ENCODE measurements at places on chromosomes 12 and 14.

GRCh38 chr12:69739287-69740191 lies 879 bp downstream of the RAB3IP start:
- peak; percentile 21 for DNase-seq

GRCh38 chr14:77641534-77642341 lies 25.3 kb upstream of the SPTLC2 start:
- peak; percentile 39 for DNase-seq

GRCh38 chr12:24603371-24603770 lies 345.5 kb downstream of the BCAT1 start:
- no peak for DNase-seq

DNA sequence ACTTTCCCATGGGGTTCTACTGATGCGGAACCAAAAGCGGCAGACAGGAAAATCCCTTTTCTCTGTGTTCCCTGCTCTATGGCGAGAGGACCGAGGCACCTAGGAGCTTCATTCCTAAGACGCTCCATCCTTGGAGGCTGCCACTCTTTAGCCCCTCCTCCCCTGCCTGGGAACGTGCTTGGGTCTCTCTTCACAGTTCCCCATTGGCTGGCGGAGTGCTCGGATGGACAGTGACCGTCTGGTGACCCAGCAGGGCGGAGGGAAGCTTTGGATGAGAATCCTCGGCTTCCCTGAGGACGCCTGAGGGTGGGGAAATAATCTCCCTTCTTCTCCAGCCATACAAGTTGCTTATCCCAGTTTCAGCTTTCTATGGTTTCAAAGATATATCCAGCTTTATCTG lies 37.3 kb downstream of the KCNA5 start:
- no peak for DNase-seq

GRCh38 chr12:84412226-84412625 lies 500.4 kb downstream of the SLC6A15 start:
- DNase-seq: no peak

GRCh38 chr12:91230841-91231240 lies 48.2 kb upstream of the DCN start:
- DNase-seq: no peak

- no peak for DNase-seq
Measured at GRCh38 chr12:97005646-97006045, 98.6 kb downstream of the NEDD1 start.

DNA sequence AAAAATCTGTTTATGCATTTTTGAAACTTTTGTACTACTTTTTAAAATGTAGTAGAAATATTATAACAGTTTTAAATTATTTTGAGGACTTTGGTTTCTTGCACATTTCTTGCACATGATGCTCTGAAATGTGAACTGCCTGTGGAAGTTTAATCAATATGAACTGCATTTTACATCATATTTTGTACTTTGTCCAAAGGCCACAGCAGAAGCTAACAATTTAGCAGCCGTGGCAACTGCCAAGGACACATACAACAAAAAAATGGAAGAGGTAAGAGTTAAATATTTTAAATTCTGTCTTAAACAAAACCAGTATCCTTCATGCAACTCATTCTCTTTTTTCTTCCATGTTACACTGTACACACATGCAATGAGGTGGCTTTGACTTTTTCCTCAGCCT lies 45.1 kb downstream of the SAV1 start:
- DNase-seq: no peak

DNA sequence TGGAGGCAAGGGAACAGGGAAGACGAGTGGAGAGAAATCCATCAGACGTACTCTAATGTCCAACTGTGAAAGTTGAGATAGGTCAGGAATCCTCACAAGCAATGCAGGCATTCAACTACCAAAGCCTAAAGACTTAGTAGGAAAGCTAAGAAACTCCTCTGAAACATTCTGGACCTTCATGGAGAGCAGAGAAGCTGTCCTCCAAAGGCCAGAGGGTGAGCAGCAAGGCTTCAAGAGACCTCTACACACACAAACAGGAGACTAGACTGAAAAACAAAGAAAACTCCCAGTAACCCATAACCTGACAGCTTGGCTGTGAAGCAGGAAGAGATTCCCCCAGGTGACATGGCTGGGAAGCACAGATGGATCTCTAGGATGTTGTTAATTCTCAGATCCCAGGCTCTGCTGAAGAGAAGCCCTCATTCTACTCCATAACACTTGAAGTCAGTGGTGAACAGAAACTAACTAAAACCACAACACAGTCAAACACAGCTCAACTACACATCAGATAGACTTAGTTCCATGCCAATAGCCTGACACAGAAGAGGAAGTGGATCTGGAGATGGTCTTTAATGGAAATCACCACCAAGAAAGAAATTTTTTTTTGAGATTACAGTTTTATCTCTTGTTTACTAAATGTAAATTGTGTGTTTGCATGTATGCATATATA lies 23.2 kb upstream of the LYZ start:
- DNase-seq: no peak

DNA sequence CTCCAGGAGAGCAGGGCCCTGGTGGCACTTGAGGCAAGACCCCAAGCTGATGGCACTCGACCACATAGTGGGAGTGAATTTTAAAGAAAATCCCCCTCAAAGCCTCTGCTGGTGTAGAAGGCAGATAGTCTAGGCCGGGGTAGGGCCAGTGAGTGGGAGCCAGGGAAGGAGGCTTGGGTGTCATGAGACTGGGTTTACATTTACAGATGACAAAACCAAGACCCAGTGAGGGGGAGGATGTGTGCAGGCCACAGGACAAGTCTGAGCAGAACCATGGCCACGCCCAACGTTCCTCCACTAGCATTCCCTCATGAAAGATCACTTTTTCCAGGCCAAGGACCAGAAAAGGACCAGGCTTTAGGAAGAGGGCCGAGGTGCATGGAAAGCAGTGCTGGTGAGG lies 42.0 kb downstream of the EVL start:
- DNase-seq: no peak

DNA sequence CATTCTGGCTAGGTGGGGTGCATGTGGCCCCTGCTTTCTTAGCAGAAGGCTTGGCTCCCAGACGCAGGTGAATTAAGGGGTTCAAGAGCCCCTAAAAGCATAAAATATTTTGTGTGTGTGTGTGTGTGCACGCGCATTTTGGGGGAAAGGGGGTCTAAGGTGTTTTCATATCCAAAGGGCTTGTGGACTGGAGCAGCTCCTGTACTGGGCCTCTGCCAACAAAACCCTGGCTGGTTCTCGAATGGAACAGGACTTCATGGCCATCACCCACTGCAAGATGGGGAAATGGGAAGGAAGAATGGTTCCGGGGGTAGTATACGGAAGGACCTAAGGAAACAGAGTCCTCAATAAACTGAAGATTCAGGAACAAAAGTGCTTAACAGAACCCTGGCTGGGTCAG lies 3.9 kb upstream of the ATN1 start:
- DNase-seq: no peak

- no peak for DNase-seq
Measured at GRCh38 chr12:116148844-116149243, 128.6 kb downstream of the MED13L start.

- no peak for DNase-seq
Measured at GRCh38 chr12:542395-543113, 82.8 kb downstream of the B4GALNT3 start.

DNA sequence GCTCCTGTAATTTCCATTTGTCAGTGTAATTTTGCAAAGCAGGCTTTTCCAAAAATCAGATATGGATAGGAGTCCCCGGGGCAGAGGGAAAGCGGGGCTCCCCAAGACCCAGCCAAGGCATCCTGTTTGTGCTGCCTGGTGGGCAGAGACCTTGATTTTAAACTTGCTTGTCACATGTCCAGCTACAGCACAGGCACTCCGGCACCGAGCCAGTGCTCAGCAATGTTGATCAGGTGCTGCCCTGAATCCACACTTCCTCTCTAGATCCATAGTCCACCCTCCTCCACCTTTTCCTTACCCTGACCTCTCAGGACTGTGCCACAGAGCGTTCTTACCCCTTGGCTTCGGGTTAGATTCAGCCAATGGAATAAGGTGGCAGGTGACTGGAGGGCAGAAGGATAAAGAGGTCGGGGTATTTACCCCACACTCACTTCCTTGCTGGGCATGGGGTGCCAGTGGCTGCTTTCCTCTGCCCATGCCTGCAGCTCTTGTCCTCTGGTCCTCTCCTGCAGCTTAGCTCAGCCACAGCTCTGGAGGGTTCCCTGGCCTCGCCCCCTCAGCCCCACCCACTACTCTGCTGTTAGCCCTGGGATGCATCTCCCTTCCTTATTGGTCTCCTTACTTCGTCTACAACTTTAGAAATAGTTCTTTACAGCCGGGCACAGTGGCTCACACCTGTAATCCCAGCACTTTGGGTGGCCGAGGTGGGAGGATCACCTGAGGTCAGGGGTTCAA lies 80.1 kb downstream of the IRF2BPL start:
- DNase-seq: no peak

- no peak for DNase-seq
Measured at GRCh38 chr14:98298481-98299244, 973.3 kb downstream of the BCL11B start.

DNA sequence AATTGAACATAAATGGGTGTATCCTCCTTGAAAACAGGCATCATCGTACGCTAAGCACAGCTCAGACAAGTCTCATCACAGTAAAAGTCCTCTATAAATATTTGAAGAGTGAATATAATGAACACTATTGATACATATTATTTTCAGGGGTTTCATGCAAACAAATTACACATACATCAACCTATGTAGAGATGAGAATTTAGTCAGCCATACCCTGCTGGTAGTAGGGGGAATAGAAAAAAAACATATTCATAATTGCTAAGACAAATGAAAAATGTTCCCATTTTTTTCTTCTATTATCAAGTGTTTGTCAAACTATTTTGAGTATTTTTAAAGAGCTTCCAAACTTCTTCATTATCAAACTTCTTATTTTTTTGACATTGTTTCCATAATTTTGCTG lies 205.6 kb upstream of the SOX5 start:
- no peak for DNase-seq

DNA sequence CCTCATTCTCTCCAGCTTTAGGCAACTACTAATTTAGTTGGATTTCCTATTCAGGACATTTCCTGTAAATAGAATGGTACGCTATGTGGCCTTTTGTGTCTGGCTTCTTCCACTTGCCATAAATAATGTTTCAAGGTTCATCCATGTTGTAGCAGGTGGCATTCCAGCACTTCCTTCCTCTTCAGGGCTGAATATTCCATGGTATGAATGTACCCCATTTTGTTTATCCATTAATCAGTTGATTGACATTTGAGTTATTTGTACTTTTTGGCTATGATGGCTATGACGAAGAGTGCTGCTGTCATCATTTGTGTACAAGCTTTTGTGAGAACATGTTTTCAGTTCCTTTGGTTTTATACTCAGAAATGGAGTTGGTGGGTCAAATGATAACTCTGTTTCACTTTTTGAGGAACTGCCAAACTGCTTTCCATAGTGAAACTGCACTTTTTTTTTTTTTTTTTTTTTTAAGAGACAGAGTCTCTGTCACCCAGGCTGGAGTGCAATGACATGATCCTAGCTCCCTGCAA lies 6.5 kb upstream of the CDK2AP1 start:
- DNase-seq: no peak
